ENCODE measurements at places on chromosomes 7 and 10. TPM values are rescaled to one million over a fixed set of nuclear protein-coding genes. Genes with fewer than 3 reads are reported as not detected.
A peak's percentile ranks its signal among the peaks of the same experiment; 100 is the strongest.

DNA sequence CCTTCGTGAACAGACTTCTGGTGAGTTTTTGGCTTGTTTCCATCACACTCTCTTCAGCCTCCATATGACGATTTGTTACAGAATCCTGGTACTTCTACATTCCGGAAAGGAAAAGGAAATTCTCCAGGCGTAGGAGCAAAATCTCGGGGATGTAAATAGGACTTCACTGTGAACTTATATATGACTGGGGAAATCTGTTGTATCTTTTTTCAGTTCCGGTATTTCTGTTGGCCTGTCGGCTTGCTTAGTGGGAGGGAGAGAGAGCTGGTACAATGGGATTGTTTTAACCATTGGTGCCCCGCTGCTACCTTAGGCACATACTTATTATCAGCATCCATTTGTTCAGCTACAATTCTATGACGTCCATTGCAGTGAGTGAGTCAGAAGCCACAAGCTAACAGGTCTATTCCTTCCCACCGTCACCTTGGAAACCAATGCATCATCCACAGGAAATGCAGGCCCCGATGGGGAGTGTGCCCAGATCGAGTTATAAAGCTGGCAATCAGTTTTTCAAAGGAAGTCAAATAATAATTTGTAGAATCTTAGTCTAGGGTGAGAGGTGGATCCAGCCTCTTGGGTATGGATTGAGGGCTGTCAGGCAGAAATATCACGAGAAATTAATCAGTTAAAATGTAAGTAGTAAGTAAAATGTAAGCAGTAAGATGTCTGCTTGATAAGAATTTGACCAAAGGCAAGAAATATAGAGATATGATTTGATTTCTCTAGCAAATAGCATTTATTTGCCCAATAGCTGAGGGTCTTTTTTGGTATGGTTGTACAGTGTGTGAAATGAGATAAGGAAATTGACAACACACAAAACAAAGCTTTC lies 92.0 kb upstream of the MKLN1 start:
- peak; percentile 86 for DNase-seq

DNA sequence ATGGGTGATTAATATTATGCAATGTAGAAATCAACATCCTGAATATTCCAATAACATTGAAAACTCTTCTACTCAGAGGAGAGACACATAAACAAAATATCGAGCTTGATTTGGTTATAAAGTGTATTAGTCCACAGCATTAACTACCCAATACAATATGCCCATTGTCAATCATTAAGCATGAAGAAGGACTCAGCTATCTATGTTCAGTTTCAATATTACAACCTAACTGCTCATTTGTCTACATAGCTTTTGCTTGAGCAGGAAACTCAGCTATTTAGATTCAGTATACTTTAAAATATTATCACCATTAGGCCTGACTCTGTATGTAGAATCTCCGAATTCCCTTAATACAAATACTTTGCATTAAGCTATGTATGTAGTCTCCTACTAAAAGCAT lies 262.6 kb downstream of the SEMA3A start:
- DNase-seq, result no peak

- DNase-seq, result no peak
Measured at GRCh38 chr10:113939212-113939860, 84.9 kb downstream of the NHLRC2 start.

- DNase-seq, result no peak
Measured at GRCh38 chr7:48091506-48092433, 2.7 kb downstream of the UPP1 start.

GRCh38 chr7:112828696-112829095 lies 38.5 kb upstream of the TMEM168 start:
- DNase-seq, result no peak

Gene HOXA7
- 4.4 TPM for polyA plus RNA-seq

- no peak for DNase-seq
Measured at GRCh38 chr7:69091521-69091920, 506.8 kb upstream of the AUTS2 start.

- DNase-seq, result no peak
Measured at GRCh38 chr10:125226005-125226404, 65.6 kb upstream of the CTBP2 start.

Gene IFT22
- 65.2 TPM for polyA plus RNA-seq

DNA sequence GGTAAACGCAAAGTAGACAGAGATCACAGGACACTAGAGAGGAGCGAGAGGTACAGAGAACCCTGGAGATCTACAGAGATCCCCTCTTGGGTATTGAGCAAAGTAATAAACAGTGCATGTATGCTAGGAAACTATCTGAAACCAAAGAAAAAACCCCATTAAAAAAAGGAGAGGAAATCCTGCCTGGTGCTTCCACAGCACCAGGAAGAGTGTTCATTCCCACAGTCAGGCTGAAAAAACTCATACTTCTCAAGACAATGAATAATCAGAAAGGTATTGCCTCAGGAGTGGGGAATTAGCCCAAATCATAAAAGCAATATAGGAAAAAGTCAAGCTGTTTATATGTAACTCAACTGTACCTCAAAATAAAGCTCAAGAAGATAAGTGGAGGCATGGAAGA lies 59.1 kb downstream of the ANKRD26 start:
- DNase-seq, result no peak

- DNase-seq, result no peak
Measured at GRCh38 chr7:91668217-91668616, 212.3 kb downstream of the MTERF1 start.

DNA sequence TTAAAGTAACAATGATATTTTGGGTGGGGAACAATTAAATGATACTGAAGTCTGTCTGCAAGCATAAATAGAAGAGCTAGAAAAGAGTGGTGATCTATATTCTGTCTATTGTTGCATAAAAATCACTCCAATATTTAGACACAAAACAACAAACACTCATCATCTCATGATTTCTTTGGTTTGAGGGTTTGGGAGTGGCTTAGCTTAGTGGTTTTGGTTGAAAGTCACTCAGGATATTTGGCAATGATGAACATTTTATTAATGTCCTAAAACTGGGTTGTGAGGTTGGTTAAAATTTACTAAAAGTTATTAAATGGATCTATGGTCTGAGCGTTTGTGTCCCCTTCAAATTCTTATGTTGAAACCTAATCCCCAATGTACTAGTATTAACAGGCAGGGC lies 54.7 kb upstream of the EGFR start:
- DNase-seq, result no peak

DNA sequence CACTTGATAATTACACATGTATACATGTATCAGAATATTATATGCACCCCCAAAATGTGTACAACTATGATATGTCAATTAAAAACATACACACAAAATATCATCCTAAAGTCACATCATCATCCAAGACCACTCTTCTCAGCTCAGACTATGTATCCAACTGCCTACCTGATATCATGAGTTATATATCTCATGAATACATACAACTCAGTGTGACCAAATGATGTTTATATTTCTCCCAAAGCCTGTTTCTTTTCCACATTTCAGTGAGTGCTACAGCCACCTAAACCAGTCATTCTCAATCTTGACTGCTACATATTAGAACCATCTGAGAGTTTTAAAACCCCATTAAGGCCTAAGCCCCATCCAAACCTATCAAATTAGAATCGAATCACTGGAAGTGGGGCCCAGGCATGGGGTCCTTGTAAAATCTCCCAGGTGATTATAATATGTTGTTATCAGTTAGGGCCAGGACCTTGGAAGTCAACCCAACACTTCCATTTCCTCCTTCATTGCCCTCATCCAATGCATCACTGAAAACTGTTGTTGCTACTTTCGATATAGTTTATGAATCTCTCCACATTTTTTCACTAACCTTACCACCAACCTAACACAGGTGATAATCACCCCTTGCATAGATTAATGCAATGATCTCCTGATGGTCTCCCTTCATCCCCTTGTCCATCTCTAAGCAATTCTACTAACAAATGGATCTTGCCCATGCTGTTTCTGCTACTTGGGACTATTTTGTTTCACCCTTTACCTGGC lies 53.8 kb upstream of the ITGB8 start:
- DNase-seq, result no peak

DNA sequence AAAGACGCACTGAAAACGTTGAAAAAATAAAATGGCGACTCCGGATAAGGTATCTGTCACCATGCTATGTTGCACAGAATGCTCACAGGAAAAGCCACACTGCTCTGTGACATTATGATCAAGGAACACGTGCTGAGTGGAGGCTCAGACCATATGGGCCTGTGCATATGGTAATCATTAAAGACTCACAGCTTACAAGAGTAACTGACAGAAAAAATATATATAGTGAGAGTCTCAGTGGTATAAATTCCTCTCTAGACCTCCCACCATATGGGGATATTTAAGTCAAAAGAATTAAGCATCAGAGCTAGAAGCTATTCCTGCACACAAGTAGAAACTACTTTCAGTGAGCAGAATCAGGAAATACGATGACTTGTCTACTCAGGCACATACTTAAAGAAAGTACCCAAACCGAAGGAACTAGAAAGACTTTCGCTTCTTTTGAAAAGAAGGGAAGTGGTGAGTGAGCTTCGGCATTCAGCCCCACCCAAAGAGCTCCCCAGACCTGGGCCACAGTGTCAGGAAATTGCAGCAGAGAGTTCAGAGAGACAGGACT lies 65.1 kb upstream of the MPP7 start:
- no peak for DNase-seq

GRCh38 chr10:71605263-71605962 lies 114.2 kb downstream of the C10orf105 start:
- no peak for DNase-seq

Gene APBB1IP
- polyA plus RNA-seq, result 4.3 TPM

- DNase-seq, result no peak
Measured at GRCh38 chr7:82600531-82600930, 157.0 kb upstream of the CACNA2D1 start.

GRCh38 chr7:55080000-55080623 lies 61.3 kb downstream of the EGFR start:
- DNase-seq, result no peak

Gene ANKRD61
- polyA plus RNA-seq, result 0.31 TPM

Gene PARD3
- 17.7 TPM for polyA plus RNA-seq

DNA sequence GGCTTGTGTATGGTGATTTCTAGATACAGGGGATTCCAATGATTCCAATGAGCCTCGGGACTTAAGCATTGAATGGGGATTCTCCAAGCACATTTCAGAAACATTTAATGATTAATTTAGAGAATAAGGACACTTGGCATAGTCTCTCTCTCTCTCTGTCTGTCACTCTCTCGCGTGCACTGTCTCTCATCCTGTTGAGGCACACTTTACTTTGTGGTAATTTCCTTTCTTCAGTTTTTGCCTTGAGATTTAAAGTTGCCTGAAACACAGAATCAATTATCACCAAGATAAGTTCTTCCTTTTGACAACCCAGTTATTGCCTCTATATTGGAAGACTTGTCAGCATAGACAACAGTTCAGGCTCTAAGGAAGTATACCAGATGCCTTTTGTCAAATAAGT lies 131.6 kb downstream of the ARID5B start:
- DNase-seq, result no peak

DNA sequence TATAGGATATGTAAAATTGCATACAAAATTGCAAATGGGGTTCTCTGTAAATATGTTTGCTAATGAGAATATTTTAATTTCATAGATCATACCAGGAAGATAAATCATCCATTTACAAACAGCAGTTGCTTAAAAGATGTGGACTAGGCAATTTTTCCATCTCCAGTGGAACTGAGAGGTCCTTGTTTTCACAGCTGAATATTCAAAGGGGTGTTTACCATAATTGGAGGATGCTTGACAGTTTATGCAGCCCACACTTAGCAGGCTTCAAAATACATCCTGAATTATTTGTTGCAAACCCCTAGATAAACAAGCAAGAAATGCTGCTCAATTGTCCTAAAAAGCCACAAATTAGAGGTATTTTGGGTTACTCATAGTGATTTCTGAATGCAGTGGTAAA lies 69.9 kb downstream of the ADARB2 start:
- DNase-seq, result no peak

Gene FANK1
- polyA plus RNA-seq, result 2.4 TPM

Gene CPXM2
- 14.4 TPM for polyA plus RNA-seq

- no peak for DNase-seq
Measured at GRCh38 chr10:74373059-74373458, 222.0 kb downstream of the ADK start.

GRCh38 chr10:19772972-19773371 lies 43.3 kb upstream of the PLXDC2 start:
- no peak for DNase-seq

Gene CCL24
- polyA plus RNA-seq, result not detected

DNA sequence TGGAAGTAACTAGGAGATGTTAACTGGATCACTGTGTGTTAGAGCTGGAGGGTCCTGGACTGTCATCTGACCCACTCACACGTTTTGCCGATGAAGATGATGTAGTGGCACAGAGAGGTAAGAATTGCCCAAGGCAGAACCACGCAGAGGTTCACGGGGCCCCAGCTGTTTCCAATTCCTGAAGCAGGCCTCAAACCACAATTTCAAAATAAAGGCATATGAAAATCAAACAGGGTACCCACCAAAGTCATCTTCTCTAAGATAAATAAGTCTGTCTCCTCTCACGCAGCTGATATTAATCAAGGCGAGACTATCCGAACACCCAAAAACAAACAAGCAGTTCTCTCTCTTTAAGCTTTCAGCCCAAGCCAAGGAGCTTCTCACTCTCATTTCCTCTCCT lies 113.3 kb upstream of the JCAD start:
- DNase-seq, result no peak

Gene FOXI2
- not detected for polyA plus RNA-seq

Gene VWDE
- polyA plus RNA-seq, result not detected

DNA sequence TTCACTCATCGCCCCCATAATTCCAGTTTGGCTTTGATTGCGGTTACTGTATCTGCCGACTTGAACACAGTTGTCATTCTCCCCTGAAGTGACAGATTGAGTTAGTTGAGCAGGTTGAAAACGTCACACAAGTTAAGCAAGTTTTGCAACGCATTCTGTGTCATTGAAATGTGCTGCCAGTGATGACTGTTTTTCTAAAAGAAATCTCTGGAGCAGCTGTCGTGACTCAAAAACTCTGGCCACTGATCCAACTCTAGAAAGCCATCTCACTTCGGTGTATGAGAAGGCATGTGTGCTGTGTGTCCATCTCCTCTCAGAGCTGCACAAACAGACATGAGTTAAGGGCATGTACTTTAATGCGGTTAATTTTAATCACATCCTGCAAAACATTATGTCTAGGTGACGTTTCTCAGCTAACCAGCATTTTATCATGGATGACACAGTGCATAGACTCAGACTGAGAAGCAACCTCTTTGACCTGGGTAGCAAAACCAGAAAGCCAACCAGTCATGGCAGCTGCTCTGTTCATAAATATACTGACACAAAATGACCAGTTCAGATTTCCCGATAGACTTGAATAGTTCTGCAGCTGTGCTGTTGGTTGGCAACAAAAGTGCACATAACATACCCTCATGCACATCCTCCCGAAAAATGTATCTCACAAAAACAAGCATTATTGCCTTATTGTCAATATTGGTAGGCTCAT lies 69.3 kb downstream of the CSTF2T start:
- no peak for DNase-seq

DNA sequence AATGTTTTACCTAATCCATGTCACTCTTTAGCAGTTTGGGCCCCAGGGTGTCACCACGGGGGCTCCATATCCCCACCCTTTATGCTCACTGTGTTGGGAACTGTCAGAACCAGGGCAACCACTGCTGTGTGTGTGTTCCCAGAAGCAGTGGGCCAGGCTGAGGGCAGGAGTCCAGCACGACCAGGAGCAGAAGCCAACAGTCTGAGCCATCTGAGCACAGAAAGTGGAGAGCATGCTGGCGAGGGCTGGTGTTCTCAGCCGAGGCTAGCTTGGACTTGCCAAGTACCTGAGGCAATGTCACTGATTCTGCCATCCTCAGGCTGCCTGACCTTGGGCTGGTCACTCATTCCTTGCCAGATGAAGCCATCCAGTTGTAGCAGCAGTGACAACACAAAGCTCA lies 285.0 kb downstream of the BMPER start:
- DNase-seq, result no peak
